ENCODE measurements at places on chromosomes 3 and 15.

- DNase-seq: no peak
Measured at GRCh38 chr3:177693616-177694264, 496.5 kb upstream of the TBL1XR1 start.

GRCh38 chr3:169818316-169818715, 5.6 kb upstream of the LRRC34 start:
- no peak for DNase-seq

DNA sequence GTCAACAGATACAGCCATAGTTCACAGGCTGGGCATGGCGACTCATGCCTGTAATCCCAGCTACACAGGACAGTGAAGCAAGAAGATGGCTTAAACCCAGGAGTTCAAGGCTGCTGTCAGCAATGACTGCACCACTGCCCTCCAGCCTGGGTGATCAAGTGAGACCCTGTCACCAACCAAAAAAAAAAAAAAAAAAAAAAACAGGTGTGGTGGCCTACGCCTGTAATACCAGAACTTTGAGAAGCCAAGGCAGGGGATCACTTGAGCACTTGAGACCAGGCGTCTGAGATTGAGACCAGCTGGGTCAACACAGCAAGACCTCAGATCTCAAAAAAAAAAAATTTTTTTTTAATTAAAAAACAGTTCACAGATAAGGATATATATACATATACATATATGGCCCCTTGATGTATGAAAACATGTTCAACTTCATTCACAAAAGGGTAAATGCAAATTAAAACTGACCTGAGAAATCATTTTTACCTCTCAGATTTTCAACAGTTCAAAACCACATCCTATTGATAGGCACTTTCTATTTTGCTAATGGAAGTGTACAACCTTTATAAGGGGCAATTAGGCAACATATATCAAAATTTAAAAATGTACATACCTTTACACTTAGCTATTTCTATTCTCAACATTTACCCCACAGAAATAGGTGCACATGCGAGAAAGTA, 51.1 kb downstream of the OSBPL10 start:
- DNase-seq: no peak

DNA sequence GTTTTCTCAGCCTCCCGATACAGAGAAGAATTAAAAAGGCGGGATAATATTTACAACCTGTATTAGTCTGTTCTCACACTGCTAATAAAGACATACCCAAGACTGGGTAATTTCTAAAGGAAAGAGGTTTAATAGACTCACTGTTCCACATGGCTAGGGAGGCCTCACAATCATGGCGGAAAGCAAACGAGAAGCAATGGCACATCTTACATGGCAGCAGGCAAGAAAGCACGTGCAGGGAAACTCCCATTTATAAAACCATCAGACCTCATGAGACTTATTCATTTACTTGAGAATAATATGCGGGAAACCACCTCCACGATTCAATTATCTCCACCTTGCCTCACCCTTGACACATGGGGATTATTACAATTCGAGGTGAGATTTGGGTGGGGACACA, 27.5 kb upstream of the RPL39L start:
- DNase-seq: no peak

DNA sequence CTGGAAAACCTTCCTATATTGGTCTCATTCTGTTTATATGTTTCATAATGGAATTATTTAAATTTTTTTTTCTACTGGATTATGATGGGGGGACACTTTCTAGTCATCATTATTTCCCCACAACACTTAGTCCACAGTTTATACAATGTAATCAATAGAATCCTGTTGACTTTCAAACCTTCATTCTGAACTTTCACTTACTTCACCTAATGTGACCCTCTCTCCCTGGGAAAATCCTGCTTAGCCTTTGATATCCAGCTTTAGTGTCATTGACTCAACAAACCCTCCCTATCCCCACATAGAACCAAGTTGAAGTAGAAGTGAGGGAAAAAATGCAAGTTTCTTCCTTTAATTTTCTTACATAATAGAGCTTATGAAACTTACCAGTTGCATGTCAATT, 666.0 kb downstream of the MECOM start:
- no peak for DNase-seq

Measured in suprapubic skin (tissue), 4 donors.